ENCODE measurements at places on chromosomes 11 and 22.

DNA sequence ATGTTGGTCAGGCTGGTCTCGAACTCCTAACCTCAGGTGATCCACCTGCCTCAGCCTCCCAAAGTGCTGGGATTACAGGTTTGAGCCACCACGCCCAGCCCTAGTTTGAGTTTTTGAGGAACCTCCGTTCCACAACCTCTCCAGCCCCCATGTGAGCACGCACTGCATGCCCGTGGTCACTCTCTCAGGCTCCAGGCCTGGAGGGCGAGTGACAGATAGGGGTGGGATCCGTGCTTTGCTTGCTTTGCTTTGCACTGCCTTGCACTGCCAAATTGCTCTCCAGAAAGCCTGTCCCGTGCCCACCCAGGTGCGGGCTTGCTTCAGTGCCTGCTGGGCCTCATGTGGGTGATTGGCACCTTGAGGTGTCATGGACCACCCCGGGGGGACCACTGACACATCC is 29.9 kb downstream of the FGF4 start:
- no peak for DNase-seq

DNA sequence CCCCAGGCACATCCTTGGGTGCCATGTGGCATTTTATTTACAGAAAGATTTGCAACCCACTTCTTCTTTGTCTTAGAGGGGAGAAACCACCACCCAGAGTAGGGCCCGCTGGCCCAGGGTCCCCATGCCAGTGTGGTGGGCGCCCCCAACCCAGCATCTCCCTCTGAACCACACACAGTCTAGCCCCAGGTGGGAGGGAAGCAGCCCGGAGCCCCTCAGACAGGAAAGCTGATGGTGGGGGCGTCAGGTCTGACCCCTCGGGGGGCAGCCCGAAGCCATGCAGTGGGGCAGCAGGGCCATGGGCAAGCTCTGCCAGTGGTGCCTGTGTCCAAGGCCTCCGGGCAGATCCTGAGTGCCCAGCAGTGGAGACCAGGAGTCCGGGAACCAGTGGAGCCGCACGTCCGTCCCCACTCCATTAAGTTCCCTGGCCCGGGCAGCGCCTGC is 11.7 kb downstream of the TRPM5 start:
- no peak for DNase-seq

GRCh38 chr11:68658097-68658496 is 26.2 kb upstream of the GAL start:
- no peak for DNase-seq

GRCh38 chr11:3942956-3943497 is 87.6 kb downstream of the STIM1 start:
- DNase-seq = no peak

DNA sequence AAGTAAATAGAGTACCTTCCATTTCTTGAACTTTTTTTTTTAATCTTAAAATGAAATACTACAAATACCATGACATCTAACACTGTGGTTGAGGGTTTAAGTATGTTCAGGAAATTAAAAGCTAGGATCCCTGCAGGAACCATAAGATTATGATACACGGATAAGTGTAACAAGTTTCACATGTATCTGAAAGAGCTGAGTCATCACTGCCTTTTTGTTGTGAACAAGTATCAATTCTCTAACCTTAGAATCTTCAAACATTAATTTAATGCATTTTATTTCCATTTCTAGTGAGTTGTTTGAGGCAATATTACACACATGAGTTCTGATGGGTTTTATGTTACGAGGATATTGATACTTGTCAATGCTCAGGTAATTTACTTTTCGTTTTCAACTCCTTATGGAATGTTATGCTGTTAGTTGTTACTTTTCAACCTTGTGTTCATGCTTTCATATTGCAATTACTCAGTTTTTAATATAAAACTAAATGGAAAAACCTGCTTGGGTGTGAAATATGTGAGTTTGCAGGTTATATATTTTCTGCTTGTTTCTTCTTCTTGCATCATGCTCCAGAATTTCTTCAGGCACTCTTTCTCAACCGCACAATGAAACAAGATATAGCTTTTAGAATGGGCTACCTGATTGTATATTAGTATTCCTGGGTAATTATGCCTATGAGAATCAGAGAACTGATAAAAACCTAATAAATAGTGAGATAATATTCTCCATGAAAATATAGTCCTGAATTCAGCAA is 361.3 kb upstream of the MTNR1B start:
- no peak for DNase-seq

GRCh38 chr22:19044381-19044780 is 77.8 kb downstream of the DGCR2 start:
- no peak for DNase-seq

DNA sequence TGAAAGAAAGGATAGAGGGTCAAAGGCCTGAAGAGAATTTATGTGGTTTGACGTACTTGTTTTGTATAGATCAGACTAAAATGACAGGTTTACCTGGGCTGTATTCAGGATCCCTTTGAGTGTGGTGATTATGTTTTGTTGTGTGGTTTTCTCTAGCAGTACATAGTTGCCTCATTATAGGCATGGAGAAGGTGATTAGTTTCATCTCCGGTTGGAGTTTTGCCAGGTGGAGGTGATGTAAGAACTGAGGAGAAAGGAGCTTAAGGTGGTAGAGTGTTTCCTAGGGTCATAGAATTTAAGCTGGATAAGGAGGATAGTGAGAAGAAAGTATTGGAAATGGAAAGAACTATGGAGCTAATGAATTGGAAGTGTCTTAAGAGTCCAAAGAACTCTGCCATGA is 229.0 kb downstream of the TMEM135 start:
- no peak for DNase-seq

DNA sequence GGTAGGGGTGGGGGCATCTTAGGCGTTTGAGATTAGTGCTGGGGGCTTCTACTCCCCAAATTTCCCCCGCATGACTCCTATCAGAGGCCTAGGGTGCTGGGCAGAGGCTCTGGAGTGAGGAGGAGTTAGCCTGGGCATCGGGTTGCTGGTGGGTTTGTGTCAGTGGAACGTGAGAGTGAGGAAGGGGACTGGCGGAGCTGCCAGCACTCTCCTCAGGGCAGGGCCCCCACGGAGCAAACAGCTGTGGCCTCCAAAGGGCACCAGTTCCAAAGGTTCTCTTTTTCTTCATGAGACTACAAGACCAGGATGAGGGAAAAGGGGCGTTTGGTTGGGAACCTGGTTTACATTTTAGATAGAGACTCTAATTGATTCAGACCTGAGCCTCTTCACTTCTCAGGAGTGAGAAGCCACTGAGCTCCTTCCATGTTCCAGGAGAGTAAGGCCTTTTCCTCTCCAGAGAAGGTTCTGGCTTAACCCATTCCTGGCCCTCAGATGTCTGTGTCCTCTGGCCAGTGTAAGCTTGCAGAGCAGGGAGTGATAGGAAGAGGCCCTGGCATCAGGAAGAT is 35.6 kb upstream of the CDON start:
- DNase-seq = no peak

DNA sequence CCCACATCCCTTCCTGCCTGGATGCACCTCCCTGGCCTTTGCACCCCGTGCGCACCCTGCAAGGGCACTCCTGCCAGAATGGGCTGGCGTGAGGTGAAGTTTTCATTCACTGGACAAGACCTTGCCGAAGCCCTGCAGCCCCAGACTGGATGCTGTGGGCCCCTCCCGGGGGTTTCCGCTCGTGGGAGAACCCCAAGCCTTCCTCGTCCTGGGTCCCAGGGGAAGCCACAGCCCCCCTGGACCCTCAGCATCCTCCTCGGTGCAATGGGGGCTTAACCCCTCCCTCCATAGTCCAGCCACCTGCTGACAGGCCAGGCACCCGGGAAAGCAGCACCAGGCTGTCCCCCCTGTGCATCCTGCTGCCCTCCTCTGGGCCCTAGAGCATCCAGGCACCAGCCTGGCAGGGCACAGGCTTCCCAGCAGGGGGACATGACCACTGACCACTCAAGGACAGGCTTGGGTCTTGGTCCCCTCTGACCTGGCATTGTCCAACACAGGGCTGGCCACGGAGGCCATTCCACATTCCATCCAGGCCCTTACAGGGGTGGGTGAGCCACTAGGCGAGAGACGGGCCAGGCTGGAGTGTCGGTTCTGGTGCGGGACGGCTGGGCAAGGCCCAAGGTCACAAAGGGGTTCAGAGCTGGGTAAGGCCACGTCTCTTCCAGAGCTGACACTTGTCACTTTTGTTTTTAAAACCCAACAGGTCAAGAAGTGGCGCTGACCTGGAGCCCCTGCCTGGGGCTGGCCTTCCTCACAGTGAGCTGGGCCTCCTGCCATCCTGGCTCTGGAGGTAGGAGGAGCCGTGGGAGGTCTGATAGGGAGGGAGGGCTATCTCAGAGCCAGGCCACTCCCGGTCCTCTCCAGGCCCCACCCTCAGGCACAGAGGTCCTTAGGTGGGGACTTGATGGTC is 41.5 kb upstream of the PPARA start:
- DNase-seq = no peak

- DNase-seq = no peak
Observed at GRCh38 chr22:37206118-37206840, 6.0 kb downstream of the SSTR3 start.

- DNase-seq = no peak
Observed at GRCh38 chr11:129275828-129276227, 83.7 kb upstream of the ARHGAP32 start.

DNA sequence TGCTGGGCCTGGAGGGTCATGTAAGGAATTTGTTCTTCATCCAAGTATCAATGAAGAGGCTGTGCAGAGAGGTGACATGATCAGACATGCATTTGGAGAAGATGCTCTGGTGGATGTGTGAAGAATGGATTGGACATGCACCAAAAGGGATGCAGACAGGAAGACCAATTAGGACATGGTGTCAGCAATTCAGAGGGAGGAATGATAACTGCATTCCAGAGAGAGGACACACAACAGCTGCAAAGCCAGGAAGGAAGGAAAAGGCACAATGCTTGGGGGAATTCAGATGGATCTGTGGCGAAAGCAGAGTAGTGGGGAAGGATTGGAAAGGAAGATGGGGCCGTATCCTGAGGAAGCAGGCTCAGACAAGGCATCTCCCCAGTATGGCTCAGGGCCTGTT is 5.2 kb upstream of the ARRB1 start:
- no peak for DNase-seq

- DNase-seq = no peak
Observed at GRCh38 chr11:2742201-2742600, 42.4 kb upstream of the KCNQ1OT1 start.

- no peak for DNase-seq
Observed at GRCh38 chr11:14584035-14584363, 59.6 kb upstream of the PDE3B start.

- no peak for DNase-seq
Observed at GRCh38 chr11:15765530-15765929, 590.8 kb downstream of the SOX6 start.

DNA sequence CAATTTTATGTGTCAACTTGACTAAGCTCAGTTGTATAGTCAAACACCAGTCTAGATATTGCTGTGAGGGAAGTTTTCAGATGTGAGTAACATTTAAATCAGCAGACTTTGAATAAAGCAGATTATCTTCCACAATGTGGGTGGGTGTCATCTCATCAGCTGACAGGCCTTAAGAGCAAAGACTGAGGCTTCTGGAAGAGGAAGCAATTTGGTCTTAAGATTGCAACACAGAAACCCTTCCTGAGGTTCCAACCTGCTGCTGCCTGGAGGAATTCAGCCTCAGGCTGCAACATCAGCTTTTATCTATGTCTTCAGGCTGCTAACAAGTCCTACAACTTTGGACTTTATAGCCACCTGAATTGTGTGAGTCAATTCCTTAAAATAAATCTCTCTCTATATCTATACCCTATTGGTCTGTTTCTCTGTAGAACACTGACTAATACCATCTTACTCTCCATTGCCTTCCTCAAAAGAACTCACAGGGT is 277.2 kb upstream of the PLET1 start:
- peak; percentile 89 for DNase-seq

- no peak for DNase-seq
Observed at GRCh38 chr22:23212061-23213021, 32.0 kb downstream of the BCR start.

GRCh38 chr11:50169634-50170033 is 137.0 kb downstream of the OR4C45 start:
- DNase-seq = no peak

GRCh38 chr11:101127197-101127698 is 2.4 kb downstream of the PGR start:
- no peak for DNase-seq

DNA sequence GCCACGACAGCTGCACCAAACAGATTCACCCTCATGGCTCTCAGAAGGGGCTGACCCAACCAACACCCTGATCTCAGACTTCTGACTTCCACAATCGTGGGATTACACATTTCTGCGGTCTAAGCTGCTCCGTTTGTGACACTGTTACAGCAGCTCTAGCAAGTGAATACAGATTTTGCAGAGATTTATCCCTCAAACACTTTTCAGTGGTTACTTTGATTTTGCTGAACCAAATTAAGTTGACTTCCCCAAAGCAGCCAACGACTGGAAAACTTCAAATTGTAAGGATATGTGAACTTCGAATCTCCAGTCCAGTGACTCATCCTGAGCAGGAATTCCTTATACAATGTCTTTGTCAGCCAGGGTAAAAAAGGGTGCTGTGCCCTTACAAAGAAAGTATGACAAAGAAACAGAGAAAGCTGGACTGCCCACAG is 14.8 kb upstream of the INCENP start:
- DNase-seq = peak; percentile 45

- no peak for DNase-seq
Observed at GRCh38 chr22:48261048-48261621, 1498.7 kb downstream of the TBC1D22A start.

DNA sequence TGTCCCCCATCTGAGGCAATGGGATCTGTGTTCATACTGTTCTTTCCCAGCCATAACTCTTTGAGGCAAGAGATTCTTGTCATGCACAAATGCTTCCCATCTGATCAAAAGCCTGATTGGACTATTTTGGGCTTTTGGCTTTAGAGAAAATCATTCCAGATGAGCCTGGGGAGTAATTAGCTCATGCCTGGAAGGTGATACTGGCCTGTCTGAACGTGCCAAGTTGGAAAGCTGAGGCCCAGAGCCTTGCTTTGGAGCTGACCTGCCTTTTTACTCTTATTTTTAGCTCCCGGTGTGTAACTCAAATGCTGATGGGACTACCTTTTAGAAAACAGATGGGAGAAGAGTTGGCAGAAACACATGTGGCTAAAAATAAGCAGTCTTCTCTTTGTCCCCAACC is 105.0 kb downstream of the DBX1 start:
- DNase-seq = no peak

DNA sequence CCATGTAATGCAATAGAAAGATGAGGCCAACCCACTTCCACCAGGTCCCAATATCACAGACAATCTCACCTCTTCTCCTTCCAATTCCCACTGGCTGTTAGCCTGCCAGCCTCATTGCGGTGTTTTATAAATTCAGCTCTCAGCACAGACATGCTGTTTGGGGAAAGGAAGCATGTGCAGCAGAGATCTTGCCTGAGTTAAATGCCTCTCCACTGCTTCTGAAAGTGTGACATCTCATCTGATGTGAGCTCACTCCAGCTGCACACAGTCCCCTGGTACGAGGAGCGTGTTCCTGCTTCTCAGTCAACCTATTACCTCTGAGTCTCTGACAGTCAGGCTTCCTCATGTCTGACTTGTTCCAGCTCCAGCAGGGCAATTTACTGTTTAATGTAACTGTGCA is 122.7 kb upstream of the GUCY1A2 start:
- DNase-seq = no peak

DNA sequence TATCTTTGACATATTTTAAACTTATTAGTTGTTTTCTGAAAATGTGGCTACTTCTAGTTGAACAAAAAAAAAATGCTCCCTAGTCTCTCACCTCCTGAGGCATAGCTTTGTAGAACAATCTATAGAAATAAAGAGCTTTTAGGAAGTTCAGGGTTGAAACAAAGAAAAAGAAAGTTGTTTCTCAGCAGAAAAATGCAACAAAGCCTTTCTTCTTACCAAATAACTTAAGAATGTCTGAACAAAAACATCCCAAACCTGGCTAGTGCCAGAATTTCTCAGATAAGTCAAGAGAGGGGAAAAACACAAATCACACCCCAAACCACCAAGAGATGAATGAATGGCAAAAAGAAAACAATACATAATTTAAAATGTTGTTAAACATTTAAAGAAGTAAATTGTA is 114.1 kb downstream of the MAML2 start:
- DNase-seq = no peak

All from suppressor macrophage treated with lipopolysaccharide for 4 hours (primary cell).